ENCODE measurements at places on chromosomes 12 and 14.

DNA sequence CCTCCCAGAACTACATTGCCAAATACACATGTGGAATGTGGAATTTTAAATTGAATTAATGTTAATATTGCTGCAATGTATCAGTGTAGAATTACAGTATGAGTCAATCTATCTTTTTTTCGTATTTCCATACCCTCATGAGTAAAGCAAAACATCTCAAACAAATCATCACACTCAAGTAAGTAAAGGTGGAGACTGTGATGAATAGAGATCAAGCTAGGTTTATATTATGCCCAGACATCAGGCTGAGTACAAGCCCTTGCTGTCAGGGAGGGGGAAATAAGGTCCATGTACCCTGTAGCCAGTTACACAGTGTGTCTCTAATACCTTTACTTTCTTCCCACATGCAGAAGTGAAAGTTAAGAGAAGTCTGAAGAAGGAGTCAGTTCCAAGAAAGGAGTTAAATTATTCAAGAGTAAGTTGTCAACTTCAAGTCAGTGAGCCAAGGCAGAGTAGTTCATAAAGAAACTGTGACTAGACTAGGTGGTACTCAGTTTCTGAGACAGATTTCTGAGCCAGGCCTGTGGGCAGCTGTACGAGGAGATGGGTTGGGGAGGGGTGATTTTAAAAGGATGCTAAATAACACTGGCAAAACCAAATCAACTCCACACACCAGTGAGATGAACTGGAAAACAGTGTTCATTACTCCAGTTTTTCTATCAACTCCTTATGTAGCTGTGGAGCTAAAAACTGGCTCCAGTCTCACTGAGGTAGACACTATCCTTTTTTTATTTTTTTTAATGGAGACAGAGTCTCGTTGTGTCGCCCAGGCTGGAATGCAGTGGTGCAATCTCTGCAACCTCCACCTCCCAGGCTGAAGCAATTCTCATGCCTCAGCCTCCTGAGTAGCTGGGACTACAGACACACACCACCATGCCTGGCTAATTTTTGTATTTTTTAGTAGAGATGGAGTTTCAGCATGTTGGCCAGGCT lies 23.8 kb upstream of the STK38L start:
- no peak for DNase-seq

DNA sequence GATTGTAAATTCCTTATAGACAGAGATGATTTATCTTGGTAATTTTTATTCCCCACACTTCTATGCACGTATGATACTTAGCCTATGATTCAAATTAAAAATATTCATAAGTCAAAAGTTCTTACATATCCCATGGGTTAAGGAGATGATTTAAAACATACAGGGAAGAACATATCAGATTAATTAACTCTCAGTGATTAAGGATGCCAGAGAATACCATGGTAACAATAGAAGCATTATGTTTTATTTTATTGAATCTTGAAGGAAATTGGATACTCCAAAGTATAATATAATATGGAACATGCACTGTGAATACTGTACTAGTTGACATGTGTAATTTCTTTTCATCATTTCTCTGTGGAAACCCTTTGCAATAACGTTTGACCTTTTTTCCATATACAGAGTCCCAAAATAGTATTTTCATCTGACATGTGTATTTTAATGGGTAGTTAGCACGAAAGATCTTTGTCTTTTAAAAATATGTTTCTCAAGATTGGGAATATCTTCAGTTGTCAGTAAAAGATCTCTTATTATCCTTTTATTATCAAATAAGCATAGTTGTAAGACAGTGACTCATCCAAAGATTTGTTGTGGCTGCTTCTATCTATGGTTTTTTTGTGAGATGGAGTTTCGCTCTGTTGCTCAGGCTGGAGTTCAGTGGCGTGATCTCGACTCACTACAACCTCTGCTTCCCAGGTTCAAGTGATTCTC lies 166.7 kb downstream of the RAD51B start:
- peak; percentile 62 for DNase-seq

DNA sequence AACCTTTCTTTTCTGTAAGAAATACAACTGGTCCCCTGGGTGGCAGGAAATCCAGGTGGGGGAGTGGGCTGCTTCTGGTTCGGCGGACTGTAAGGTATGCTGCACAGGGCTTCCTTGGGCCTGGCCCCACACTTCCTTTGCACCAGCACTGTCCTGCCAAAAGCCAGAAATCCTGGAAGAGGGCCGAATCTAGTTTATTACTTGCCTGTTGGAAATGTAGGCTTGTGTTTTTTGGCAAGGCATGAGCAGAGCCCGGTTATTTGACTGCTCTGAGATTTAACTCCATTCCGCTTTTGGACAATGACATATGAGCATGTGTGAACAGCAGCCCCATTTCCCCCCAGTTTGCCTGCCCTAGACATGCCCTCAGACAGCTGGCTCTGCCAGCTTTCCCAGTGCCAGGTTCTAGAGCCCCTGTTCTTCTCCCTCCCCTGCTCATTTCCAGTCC lies 86.6 kb downstream of the BORCS5 start:
- DNase-seq = no peak

DNA sequence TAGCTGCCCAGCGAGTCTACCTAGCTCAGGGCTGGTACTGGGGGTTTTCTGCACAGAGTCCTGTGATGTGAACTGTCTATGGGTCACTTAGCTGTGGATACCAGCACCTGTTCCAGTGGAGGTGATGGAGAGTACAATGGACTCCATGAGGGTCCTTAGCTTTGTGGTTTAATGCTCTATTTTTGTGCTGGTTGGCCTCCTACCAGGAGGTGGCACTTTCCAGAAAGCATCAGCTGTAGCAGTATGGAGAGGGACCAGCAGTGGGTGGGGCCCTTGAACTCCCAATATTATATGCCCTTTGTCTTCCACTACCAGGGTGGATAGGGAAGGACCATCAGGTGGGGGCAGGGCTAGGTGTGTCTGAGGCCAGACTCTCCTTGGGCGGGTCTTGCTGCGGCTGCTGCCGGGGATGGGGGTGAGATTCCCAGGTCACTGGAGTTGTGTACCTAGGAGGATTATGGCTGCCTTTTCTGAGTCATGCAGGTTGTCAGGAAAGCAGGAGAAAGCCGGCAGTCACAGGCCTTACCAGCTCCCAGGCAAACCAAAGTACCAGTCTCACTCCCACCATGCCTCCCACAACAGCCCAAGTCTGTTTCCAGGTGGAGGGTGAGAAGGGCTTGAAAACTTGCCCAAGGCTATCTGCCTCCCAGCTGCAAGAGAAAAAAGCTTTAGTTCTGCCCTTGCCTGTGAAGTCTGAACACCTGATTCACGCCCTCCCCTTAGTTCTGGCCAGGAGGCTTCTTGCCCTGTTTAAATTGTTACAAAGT lies 163.0 kb upstream of the NUDT4 start:
- DNase-seq = no peak

DNA sequence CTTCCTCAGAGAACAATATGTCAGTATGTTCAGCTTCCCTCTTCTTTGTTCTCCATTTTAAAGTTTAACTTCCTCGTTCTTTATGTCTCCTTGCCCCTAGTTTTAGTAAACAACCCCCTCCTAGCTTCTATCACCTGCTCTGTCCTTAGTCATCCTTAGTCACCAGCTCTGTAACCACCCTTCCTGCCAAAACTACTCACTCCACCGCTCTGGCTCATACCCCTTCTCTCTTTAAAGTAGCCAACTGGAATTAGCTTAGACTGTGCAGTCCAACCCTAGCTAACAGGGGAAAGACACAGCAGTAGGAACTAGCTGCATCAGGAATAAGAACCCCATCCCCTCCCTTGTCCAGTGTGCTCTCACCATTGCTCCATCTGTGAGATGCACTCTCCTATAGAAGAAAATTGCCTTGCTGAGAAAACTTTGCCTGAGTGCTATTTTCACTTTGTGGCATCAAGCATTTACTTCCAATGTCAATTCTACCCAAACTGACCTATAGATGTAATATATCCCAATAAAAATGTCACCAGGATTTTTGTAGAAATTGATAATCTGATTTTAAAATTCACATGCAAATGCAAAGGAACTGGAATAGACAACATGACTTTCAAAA lies 603.2 kb downstream of the C12orf50 start:
- peak; percentile 45 for DNase-seq

- peak; percentile 28 for DNase-seq
These were observed at the start of gene GALNT9 for GRCh38 chr12:132329036-132329719. TSS of gene GALNT9 (minus strand) at chr12:132329589. CDS start at chr12:132329203, 386 bp downstream.

DNA sequence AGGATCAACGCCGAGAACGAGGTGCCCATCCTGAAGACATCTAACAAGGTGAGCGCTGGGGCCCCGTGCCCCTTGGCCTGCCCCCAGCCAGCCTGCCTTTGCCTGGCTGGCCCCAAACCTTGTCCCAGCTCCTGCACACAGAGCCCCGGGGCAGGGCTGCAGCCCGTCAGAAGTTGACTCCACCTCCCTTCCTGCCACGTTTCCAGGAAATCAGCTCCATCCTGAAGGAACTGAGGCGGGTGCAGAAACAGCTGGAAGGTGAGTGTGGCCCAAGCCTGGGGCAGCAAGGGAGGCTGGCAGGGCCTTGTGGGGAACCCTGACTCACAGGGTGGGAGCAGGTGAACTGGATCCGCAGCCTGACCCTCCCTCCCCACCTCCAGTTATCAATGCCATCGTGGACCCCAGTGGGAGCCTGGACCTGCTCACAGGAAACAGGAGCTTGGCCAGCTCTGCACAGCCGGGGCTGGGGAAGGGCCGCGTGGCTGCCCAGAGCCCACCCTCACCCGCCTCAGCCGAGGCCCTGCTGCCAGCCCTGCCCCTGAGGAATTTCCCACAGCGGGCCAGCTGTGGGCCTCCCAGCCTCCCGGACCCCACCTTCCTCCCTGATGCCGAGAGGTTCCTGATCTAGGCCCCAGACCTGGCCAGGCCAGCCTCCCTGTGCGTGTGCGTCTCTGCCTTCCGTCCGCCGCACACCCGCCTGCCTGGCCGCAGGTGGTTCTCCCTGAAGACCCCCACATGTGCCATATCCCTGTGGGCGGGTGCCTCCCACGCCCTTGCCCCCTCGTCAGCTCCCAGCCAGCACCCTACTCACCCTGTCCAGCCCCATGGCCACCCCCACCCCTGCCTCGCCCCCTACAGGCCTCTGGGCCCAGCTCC lies 29.5 kb downstream of the CEP170B start:
- DNase-seq = peak; percentile 0

DNA sequence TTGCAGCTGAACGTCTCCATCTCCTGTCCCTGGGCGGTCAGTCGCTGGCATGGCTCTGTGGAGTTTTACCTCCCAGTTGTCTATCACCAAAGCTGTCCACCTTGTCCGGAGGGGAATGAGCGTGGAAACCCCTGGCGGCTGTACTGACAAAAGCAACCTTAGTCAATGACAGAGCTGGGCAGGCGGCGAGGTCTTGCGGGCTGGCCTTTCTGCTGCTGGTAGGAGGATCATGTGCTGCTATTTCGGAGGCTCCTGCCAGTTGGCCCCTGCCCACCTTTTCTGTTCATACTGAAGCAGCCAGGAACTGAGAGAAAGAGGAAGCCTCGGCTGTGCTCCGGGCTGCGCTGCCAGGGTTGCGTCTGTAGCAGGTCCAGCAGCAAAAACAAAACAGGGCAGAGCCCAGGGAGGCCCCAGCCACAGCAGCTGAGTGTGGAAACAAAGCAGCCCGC lies 57.7 kb downstream of the HMGA2 start:
- no peak for DNase-seq

GRCh38 chr12:15774819-15775218 lies 14.4 kb downstream of the EPS8 start:
- DNase-seq = no peak

DNA sequence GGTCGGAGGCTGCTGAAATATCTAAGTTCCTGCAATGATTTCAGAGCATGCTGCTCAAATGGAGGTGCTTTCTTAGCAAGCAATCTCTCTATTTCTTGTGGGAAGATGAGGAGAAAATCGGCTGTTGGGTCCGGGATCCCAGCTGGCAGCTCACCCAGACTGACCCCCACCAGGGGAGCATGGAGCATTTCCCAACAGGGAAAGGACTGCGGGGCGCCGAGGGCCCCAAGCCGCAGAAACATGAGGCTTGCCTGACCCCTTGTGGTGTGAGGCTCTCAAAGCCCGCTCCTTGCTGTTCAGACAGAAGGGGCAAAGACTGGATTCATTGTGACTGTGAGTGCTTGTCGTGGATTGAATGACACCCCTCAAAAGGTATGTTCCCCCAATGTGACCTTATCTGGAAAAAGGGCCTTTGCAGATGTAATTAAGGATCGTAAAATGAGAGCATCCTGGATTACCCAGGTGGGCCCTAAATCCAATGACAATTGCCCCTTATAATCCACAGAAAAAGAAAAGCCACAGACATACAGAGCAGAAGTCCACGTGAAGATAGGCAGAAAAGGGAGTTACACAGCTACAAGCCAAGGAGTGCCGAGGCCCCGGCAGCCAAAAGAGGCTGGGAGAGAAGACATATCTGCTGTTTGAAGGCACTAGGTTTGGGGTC lies 116.3 kb upstream of the VASH1 start:
- peak; percentile 5 for DNase-seq

DNA sequence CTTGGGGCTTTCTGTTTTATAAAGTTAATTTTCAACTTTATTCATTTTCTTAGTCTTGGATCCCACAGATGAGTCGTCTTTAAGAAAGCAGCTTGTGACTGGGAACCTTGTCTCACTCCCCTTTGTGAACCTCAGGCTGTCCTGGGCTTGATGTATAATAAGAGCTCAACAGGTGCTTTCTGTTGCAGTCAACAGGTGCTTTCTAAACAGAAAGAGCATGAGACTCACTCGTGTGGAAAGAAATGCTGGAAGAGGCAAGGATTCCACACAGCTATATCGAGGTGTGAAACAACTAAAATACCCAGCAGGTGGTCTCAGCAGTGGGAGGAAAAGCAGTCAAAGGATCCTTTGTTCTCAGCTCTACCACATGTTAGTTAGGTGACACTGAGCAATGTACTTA lies 398.9 kb downstream of the EGLN3 start:
- no peak for DNase-seq
